ENCODE measurements at places on chromosomes 5 and 9. TPM values are rescaled to one million over a fixed set of nuclear protein-coding genes. Genes with fewer than 3 reads are reported as not detected.
A peak's percentile ranks its signal among the peaks of the same experiment; 100 is the strongest.

The ARL10 gene
- polyA plus RNA-seq, result 0.35 TPM

The ADCY2 gene
- not detected for polyA plus RNA-seq

The ANKRD31 gene
- 0.04 TPM for polyA plus RNA-seq

The IL3 gene
- polyA plus RNA-seq, result not detected

The TRPM6 gene
- 0.05 TPM for polyA plus RNA-seq

The BTNL9 gene
- 4.6 TPM for polyA plus RNA-seq

The SLC34A1 gene
- 0.60 TPM for polyA plus RNA-seq

GRCh38 chr9:33703430-33704102 is 91.8 kb upstream of the PRSS3 start:
- no peaks in the 10 kb centered on the region for H3K27me3 ChIP-seq
- no peak overlapping the region for H3K27ac ChIP-seq
- H3K4me3 ChIP-seq, result no peak overlapping the region
- DNase-seq, result no peak

- H3K4me3 ChIP-seq, result no peak overlapping the region
- no peak overlapping the region for H3K27ac ChIP-seq
- H3K27me3 ChIP-seq, result no peaks in the 10 kb centered on the region
- no peak for DNase-seq
These were observed 297.6 kb downstream of the BRINP1 start for GRCh38 chr9:119071636-119072035.

DNA sequence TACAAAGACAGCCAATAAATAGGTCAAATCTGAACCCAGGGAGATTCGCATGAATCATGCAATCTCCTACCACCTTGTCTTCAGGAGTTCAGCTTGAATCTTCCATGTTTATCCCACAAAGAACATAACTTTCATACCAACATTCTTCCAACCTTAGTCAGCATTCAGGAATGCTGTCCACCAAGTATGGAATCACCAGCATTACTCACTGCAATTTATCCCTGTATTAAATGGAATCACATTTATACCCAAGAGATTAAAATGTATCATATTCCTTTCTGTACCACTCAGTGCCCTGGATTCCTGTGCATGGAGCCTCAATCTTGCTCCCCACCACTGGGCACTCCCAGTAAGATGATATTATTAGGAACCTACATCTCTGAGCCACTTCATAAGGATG is 162.6 kb downstream of the GLIS3 start:
- no peak for DNase-seq
- H3K4me1 ChIP-seq, result no peaks in the 10 kb centered on the region
- no peaks in the 10 kb centered on the region for H3K36me3 ChIP-seq
- no peaks in the 10 kb centered on the region for H3K27me3 ChIP-seq
- no peak overlapping the region for H3K4me3 ChIP-seq

- H3K27me3 ChIP-seq, result no peaks in the 10 kb centered on the region
- no peak for DNase-seq
- peak overlapping the region; percentile 75 for H3K27ac ChIP-seq
- H3K4me1 ChIP-seq, result peaks cover 67% of the 10 kb centered on the region
- no peak overlapping the region for H3K4me3 ChIP-seq
- H3K36me3 ChIP-seq, result no peaks in the 10 kb centered on the region
These were observed 4.6 kb downstream of the EPB41L4B start for GRCh38 chr9:109316207-109316640.

DNA sequence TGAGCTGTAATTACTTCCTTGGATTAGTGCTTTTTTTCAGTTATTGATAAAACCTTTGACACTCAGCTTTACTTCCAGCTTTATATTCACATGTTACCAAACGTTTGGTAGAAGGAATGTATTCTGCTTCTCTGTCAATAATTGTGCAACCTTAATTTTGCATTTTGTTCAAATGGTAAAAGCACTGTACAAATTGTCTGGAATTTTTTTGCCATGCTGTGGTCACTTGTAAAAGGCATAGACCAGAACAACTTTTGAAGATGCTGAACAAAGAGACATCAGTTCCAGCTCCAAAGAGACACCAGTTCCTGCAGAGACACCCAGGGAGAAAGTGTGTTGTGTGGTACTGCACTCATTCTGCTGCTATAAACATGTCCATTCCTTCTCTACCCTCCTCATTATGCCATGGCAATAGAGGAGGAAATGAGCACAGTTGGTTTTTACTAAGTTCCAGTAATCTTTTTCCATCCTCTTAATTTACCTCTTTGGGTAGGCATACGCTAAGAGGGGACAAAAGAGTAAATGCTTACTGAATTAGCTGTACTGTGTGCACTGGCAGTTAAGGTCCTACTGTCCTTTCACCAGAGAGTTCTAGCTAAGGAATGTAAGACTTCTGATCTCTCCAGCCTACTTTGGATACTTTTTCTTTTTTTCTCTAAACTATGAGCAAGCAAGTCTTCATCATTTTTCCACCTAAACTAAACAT is 387.4 kb downstream of the FGF10 start:
- H3K36me3 ChIP-seq, result no peaks in the 10 kb centered on the region
- DNase-seq, result no peak
- peak overlapping the region; percentile 73 for H3K27ac ChIP-seq
- H3K4me1 ChIP-seq, result peaks cover 36% of the 10 kb centered on the region
- no peak overlapping the region for H3K4me3 ChIP-seq

GRCh38 chr5:174644436-174644835 is 79.9 kb upstream of the MSX2 start:
- no peak overlapping the region for H3K27ac ChIP-seq
- no peaks in the 10 kb centered on the region for H3K36me3 ChIP-seq
- H3K4me3 ChIP-seq, result no peak overlapping the region
- H3K4me1 ChIP-seq, result no peaks in the 10 kb centered on the region
- H3K27me3 ChIP-seq, result no peaks in the 10 kb centered on the region

- H3K27me3 ChIP-seq, result no peaks in the 10 kb centered on the region
- no peak for DNase-seq
- peak overlapping the region; percentile 74 for H3K27ac ChIP-seq
- no peak overlapping the region for H3K4me3 ChIP-seq
- peaks cover 10% of the 10 kb centered on the region for H3K4me1 ChIP-seq
These were observed 53.3 kb upstream of the FAM169A start for GRCh38 chr5:74919487-74919886.

DNA sequence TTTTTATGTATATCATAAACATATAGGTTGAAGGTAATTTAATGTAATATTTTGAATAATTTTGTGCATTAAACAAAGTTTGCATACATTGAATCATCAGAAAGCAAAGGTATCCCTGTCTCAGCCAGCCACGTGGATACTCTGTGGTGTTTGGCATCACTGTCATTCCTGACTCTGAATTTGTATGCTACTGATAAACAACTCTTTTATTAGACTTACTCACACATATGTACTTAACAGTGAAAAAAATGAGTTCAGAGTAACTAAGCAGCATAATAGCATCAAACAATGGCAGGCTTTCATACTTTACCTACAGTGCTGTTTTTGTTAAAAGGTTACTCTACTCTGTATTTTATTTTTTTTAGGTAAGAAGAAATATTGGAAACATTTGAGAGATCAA is 171.9 kb downstream of the COMMD10 start:
- no peak for DNase-seq
- H3K4me3 ChIP-seq, result no peak overlapping the region
- H3K27ac ChIP-seq, result no peak overlapping the region
